Kidney tubule cell (primary cell): ENCODE measurements at places on chromosomes 5 and 9.
A peak's percentile ranks its signal among the peaks of the same experiment; 100 is the strongest.

- no peak for DNase-seq
These were observed 90.8 kb downstream of the VAV2 start for GRCh38 chr9:133901184-133901835.

DNA sequence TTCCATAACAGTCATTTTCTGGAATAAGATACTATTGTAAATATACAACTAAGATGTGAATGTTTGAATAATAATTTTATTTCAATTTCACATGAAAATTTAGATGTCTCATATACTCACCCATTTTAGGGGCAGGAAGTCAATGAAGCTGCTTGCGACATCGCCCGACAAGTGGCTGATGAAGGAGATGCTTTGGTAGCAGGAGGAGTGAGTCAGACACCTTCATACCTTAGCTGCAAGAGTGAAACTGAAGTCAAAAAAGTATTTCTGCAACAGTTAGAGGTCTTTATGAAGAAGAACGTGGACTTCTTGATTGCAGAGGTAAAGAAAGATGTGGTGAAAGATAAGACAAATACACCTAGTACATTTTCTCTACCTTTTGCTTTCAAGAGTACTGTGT lies 8.6 kb downstream of the BHMT start:
- peak; percentile 71 for DNase-seq

DNA sequence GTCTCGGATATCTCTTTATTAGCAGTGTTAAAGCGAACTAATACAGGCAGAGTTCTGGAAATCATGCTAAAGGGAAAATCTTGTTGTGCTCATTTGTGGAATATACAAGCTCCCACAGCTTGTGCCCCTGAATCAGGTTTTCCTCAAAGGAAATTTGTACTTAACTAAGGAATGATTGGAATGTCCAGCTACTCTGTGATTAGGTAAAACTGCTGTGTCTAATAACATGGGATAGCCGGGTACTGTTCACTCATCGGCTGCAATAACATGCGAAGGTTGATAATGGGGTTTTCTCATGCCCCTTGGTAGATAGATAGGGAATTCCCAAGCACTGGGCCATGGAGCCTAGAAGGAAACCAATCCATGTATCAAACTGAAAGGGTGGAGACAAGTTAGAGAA lies 306.7 kb downstream of the NR2F1-AS1 start:
- peak; percentile 85 for DNase-seq

DNA sequence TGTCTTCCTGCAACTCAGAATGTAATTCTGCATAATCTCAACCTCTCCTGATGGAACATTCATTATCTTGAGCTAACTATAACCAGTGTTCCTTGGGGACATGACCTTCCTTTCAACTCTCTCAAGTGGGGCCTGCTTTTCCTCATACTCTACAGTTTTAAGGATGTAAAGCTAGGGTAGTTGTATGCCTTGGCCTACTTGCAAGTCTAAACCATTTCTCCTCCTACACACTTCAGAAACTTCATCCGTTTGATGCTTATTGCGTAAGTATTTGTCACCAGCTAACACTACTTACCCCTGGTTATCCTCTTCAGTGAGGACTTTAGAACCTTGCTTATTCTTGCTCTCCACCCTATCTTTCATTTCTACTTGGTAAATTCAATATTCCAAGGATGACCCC lies 548.9 kb downstream of the HINT1 start:
- DNase-seq, result no peak

GRCh38 chr5:76402886-76403765 lies at the start of gene IQGAP2:
Gene IQGAP2 (plus strand): TSS chr5:76403285. CDS start chr5:76403546, 261 bp downstream.
- DNase-seq, result peak; percentile 64

DNA sequence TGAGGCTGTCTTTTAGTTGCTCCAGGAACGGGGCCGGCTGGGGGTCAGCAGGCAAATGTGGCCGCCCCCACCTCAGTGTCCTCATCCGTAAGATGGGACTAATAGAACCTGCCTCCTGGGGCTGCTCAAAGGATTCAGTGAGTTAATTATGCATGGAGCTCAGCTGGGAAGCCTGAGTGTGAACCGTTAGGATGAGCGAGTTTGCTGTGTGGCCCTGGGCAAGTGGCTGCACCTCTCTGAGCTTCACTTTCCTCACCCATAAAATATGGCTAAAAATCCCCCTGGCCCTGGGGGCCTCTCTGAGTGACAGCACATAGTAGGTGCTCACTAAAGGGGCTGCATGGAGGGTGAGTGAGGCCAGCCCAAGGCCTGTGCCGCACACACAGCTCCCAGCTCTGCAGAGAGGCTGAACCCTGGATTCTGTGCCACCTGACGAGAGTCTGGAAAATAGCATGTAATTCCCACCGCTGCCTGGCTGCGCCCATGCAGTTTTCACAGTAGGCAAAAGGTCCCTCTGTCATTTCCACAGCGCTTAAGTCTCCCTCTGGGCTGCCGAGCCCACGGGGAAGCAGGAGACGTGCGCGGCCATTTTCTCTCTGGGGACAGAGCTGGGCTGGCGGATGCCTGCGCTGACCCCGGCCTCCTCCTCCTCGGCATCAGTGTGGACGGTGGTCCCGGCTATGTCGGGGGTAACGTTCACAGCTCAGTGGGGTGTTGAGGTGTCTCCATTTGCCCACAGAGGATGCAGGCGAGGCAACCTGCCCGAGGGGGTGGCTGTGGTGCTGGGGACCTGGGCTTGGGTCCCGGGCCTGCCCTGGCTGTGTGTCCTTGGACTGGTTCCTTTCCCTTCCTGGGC lies 18.2 kb downstream of the ASS1 start:
- no peak for DNase-seq

GRCh38 chr5:147017621-147018020 lies 139.1 kb upstream of the PPP2R2B start:
- no peak for DNase-seq

DNA sequence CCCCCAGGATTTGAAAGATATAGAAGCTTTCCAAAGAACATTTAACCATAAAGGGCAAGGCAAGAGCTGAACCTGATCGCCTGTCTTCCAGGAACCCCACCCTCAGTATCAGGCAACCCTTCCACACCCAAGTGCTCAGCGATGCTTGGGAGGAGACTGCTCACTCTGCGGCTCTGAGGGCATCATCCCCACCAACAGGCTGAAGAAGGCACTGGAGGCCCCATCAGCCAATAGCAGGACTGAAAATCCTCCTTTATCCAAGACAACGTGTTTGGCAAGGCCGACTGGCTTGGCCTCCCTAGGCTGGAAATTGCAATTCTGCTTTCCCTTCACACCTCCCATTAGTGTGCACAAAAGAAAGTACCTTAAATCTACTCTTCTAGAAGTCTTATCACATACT lies 1.4 kb upstream of the PPP2CA start:
- DNase-seq, result peak; percentile 60

- peak; percentile 57 for DNase-seq
These were observed 487.2 kb upstream of the ST8SIA4 start for GRCh38 chr5:101390151-101390908.

DNA sequence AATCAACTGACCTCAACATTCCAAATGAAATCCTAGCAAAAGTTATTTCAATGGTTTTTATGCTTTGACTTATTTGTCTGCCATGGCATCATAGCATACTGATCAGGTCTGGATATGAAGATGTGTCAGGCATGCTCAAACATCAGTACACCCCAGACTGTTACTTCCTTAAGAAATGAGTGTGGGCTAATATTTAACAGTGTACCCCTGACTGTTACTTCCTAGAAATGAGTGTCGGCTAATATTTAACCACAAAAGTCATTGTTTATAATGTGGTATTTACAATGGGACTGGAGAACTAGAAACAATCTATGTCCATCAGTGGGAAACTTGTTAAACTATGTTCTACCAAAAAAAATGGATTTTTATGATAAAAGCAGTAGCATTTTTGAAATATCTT lies 38.1 kb upstream of the HNRNPA0 start:
- peak; percentile 89 for DNase-seq

DNA sequence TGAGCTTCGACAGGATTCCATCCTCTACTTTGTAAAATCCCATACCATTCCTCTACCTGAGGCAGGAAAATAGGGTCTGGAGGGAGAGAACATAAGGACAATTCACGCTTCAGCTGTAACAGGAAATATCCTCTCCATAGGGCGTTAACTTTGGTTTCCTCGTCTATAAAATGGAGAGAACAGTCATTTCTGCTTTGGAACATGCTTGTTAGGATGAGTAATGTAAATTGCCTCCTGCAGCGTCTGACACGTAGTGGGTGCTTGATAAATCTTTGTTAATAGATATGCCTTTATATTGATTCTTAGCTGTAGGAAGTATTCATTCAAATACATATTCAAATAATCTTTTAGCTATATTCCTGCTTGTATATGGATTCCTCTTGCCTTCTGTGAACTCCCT lies 711 bp upstream of the SUB1 start:
- no peak for DNase-seq

DNA sequence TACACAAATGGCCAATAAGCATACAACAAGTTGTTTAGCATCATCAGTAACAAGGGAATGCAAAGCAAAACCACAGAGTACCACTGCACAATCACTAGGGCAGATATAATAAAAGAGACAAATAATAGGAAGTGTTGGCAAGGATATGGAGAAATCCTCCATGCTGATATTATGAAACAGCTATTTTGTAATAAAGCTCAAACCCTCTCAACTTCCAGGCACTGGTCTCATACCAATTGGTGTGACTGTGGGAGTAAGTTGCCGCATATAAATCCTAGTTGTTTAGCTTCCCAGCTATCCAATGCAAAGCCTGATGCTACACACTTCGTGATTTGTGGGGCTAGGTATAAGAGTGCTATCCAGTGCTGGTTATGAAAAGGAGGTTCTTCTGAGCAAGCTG lies 88.6 kb downstream of the SMIM23 start:
- DNase-seq, result no peak

DNA sequence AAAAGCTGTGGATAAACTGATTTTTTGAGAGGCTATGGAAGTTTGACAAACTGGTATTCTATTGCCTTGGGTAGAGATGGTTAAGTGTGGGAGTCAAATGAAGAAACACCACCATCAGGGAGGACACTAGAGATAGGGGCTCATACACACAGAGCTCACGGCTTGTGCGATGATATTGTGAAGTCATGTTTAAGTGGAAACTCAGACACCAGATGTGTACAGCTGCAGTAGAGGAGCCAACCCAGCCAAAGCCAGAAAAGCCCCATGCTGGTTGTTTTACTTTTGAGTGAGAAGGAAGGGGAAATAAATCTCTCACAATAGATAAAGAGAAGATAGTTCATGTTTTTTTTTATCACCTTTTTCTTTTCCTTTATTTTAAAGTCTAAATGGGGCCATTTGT lies 377.7 kb downstream of the DMRT2 start:
- no peak for DNase-seq

DNA sequence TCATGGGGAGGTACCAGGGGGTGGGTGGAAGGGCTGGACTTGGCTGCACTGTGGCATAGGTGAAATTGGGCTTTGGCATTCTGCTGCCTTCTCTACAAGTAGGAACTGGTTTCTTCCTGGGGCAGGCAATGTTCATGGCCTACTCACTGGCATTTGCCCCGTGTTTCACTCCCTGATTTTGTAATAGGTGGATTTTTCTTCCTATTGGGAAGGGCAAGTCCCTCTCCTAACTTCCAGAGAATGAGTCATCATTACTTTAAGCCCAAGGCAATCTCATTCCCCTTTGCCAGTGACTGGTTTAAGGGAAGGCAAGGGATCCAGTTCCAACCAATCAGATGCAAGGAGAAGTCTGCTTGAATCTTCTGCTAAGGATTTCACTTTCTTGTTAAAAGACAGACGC lies 67.9 kb upstream of the ANKRD55 start:
- DNase-seq, result peak; percentile 61

DNA sequence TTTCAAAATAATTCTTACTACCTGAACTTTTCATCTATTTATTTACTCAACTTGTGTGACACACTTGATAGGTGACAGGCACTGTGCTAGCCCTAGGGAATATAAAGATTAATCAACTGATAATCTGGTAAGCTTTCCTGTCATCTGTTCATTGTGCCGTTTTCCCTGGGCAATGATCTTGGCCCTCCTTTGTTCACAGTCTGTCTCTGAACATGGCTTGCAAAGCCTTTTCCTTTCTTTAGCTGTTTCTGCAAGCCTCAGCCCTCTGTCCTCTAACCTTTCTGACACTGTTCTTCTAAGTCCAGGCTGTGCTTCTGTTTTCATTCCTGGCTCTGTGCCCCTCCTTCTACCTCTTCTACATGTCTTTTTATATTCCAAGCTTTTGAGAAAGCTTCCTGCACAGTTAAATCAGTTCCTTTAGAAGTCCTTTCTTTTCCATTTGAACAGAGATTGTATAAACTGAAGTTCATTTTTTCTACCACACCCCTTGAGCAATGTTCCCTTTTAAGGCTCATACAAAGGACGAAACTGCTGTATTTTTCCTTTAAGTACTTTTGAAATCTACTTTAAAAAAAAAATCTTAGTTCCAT lies 803.0 kb upstream of the ZNF608 start:
- no peak for DNase-seq

DNA sequence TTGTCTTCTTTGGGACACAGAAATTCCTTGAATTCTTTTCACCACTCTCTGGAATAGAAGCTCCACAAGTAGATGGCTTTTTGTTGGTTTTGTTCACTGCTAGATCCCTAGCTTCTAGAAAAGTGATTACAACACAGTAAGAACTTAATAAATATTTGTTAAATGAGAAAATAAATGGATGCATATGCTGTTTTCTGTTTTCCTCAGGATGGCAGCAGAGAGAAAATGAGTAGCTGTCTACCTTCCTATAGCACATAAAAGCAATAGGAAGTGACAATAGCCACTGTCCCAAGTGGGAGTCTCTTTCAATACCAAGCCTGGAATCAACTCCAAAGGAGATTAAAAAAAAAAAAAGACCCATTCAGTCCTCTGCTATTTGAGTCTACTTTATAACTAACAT lies 100.6 kb upstream of the NREP start:
- DNase-seq, result no peak

GRCh38 chr5:179599973-179600372 lies 23.5 kb downstream of the HNRNPH1 start:
- no peak for DNase-seq

- DNase-seq, result peak; percentile 52
These were observed 94.6 kb downstream of the ALDH1A1 start for GRCh38 chr9:72858089-72858912.

DNA sequence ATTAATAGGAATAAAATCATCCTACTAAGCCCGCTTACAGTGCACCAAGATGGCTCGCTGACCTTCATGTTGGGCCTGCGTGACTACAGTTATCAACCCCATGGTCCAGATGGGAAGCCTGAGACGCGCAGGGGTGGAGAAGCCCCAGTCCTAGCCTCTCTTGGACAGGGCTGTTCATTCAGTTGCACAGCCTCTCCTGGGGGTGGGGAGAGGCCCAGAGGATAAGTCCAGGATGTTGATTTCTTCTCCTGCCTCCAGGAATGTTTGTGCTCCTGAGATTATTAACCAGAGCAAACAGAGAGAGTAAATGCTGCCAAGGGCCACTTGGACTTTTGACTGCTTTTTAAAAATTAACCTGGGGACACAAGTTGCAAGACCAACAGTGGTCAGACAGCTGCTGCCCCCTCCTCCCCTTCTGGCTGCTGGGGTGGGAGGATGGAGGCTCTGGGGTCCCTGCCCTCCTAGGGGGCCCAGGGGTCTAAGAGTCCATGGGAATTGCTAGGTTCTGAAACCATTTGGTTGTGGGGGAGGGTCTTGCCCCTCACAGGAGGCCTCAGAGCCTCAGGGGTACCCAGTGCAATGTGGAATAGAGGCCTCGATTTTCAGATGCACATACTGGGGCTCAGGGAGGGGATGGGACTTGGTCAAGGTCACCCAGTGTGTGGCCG lies 2.8 kb upstream of the AMBP start:
- DNase-seq, result peak; percentile 90
